ENCODE measurements at places on chromosomes 1 and 21.

DNA sequence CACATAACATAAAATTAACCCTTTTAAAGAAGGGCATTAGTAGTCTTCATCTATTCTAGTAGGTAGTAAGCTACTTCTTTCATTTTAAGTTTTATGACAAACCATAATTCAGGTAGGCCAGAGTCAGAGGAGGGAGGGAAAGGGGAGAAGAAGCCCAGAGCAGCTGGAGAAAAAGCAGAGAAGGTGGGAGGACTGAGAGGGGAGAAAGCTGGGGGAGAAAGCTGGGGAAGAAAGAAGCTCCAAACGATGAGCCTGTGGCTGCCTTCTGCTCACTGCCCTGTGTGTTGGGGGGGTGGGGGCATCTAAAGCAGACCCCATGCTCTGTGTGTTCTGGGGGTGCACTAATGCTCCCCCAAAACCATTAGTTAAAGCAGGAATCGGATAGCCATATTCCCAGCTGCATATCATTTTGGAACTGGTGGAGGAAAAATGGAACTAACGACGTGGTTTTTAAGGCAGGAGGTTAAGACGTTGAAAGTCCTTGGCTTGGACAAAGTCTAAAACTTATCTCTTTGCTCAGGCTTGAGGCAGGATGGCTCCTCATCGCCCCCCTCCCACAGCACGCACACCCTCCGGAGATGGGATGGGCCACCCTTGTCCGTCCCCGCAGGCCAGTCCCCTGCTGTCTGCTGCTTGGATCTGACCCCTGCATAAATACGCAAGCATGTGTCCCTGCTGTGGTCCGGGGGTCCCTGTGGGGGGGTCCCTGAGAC lies 184.2 kb downstream of the DYRK1A start:
- DNase-seq = no peak

- DNase-seq = no peak
Measured at GRCh38 chr1:174167265-174167803, 8.0 kb downstream of the RABGAP1L start.

GRCh38 chr1:94654459-94654858 lies 112.9 kb upstream of the F3 start:
- DNase-seq = no peak

DNA sequence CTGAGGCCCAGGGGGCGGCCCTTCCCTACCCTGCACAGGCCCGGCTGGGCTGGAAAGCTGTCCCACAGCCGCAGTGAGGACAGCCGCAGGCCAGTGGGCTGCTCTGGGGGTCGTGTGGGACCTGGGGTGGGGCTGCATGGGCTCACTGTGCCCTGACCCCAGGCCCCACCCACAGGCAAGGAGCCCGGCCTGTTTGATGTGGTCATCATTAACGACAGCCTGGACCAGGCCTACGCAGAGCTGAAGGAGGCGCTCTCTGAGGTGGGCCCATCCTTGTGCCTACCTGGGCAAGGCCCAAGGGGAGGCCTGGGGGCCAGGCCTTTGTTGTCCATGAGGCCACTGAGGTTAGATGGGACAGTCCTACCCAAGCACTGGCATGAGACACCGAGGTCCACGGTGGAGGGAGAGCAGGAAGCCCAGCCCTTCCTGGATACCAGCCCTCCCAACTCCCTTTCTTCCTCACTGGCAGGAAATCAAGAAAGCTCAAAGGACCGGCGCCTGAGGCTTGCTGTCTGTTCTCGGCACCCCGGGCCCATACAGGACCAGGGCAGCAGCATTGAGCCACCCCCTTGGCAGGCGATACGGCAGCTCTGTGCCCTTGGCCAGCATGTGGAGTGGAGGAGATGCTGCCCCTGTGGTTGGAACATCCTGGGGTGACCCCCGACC lies 1.4 kb upstream of the GJC2 start:
- no peak for DNase-seq

GRCh38 chr1:31624731-31625514 lies 7.4 kb downstream of the HCRTR1 start:
- no peak for DNase-seq

DNA sequence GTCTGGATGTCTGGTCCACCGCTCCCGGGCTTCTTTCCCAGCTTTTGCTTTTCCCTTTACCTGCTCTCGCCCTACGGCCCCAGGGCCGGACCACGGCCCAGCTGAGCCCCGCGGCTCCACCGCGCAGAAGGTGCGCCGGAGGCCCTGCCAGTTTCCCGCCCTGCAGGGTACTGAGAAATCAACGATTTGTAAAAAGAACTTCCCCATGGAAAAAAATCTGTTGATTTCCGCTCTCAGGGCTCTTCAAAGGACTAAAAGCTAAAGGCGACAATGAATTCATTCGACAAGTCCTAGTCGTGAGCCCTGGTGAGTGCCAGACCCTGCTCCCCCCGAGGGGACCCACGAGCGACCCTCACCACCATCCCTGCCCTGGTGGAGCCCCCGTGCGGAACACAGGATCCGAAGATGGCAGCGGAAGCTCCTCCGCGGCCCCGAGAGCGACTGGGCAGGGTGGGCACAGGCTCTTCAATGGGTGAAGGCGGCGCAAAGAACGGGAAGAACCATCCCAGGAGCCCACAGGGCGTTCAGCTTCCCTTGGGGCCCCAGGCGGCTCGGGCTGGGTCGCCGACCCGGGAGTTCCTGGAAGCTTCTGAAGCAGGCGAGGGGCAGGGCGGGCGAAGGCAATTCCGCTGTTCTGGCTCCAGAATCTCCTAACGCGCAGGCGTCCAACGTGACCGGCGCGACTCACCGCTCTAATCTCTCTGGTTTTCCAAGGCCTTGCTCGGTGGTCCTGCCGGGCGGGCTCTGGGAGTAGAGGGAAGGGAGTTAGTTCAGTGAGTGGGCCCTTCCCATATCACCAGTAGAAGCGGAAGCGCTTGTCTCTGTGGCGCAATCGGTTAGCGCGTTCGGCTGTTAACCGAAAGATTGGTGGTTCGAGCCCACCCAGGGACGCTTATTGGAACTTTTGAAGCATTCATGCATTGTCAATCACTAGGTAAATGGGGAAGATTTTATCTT lies 6.6 kb upstream of the RNU1-2 start:
- peak; percentile 36 for DNase-seq

DNA sequence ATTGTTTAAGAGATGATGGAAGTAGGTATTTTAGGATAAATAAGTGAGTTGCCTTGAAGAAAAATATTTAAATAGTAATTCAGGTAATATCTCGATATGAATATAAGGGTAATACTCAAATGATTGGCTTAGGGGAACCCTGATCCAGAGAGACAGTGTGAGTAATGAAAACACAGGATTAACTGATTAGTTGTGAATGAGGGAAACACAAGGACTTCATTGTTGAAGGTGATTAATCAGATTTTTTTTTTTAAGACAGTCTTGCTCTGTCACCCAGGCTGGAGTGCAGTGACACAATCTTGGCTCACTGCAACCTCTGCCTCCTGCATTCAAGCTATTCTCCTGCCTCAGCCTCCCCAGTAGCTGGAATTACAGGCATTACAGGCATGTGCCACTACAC lies 12.7 kb downstream of the SLC25A33 start:
- DNase-seq = peak; percentile 58

DNA sequence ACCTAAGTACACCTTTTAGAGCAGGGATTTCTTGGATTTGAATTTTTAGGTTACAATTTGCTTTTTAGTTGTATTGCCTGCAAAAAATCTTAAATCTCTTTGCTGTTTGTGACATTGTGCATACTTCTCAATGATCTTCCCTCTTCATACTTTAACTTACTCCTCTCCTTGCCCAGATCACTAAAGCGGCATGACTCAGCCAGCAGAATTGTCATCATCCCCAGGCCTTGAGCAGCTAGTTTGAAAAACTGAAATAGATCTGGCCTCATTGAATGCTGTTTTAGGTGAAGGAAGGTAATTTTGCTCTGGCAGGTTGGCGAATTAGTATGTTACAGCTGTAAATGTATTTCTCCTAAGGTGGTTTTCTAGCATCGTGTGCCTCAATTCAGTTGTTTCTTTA lies 145.9 kb downstream of the RYR2 start:
- no peak for DNase-seq

DNA sequence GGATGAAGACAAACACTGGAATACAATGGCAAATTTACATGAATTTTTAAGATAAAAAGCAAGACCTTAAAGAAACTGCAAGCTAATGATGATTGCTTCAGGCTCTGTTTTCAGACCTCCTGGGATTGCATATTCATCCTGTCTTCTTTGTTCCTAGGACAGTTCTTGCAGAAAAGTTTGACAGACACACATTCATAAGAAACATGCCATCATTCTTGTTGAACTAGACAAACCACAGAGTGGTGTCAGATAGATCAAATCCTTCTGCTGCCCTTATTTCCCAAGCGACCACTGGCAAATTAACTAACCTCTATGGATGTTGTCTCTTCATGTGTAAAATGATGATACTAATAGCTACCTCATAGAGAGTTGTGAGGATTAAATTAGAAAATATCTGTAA lies 181.3 kb downstream of the KCTD3 start:
- DNase-seq = no peak

DNA sequence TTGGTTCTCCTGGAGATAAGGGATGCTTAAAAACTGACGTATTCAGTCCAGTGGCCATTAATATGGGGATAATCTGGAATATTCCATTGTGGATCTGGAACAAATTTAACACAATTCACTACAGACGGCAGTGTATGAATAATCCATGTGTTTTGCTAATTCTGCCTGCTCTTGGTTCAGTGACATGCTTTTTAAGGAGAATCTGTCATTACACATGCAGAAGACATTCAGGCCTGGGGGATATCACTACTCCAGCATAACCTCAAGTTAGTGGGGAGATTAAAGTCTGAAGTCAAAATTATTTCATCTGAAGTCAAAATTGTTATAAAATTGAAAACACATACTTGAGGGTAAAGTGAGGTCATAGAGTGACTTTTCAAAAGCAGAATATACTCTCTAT lies 789.3 kb downstream of the USP25 start:
- no peak for DNase-seq

GRCh38 chr1:168504064-168504837 lies 39.5 kb downstream of the XCL2 start:
- no peak for DNase-seq

GRCh38 chr21:26842974-26843932 lies 2.0 kb downstream of the ADAMTS1 start:
- peak; percentile 94 for DNase-seq

DNA sequence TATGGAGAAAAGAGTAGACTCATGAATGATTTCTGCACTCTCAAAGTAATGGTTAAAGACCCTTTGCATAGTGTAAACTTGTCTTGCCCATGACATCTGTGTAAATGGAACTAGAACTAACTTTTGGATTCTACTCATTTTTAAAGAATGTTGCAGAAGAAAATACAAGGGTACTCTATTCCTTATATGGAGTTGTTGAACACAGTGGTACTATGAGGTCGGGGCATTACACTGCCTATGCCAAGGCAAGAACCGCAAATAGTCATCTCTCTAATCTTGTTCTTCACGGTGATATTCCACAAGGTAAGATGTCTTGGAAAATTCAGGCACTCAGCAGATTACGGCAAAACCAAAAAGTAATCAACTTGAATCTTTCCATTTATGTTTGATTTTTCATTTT lies 19.8 kb downstream of the CCT8 start:
- DNase-seq = no peak

GRCh38 chr21:33655588-33656221 lies 13.4 kb downstream of the ITSN1 start:
- DNase-seq = peak; percentile 93

- DNase-seq = no peak
Measured at GRCh38 chr1:222529916-222530315, 18.0 kb downstream of the HHIPL2 start.

GRCh38 chr1:234971586-234972297 lies 156.9 kb downstream of the TOMM20 start:
- no peak for DNase-seq

GRCh38 chr1:245549996-245550719 lies 395.4 kb downstream of the KIF26B start:
- no peak for DNase-seq

GRCh38 chr1:219883400-219884332 lies 44.7 kb downstream of the SLC30A10 start:
- DNase-seq = no peak

- DNase-seq = no peak
Measured at GRCh38 chr1:183636334-183636682, 725 bp upstream of the ARPC5 start.

DNA sequence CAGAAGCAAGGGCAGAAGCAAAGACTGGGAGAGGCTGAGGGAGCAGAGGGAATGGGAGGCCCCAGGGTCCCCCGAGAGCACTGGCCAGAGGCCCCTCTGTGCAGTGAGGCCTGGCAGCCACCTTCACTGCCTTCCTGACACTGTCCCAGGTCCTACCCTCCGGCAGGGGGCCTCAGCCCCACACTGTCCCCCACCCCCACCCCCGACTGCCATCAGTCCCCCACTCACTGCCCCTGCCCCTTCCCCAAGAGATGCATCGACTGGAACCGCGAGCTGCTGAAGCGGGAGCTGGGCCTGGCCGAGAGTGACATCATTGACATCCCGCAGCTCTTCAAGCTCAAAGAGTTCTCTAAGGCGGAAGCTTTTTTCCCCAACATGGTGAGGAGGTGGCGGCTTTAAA lies 13.0 kb upstream of the PADI6 start:
- DNase-seq = no peak

GRCh38 chr1:30478799-30479563 lies 244.4 kb downstream of the MATN1 start:
- DNase-seq = no peak

GRCh38 chr21:39804240-39804639 lies 59.3 kb downstream of the IGSF5 start:
- no peak for DNase-seq

DNA sequence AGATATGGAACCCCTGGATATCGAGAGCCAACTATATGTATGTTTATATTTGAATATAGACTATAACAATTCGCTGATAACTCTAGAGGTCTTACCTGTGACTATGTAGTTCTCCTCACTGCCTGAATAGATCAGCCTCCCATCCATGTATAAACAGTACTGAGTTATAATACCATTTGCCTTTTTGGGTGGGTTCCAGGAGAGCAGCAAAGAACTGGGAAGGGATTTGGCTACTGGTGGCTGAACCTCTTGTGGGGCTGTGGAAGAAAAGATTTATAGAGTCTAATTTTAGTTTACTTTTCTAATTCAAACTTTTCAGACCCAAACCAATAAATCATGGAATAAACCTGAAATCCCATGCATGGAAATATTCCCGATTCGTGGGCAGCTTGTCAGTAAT lies 376.9 kb downstream of the USH2A start:
- DNase-seq = peak; percentile 43

All from retinal pigment epithelial cell (primary cell).